HepG2 (cell line): ENCODE measurements at places on chromosomes 16 and 17.
A peak's percentile ranks its signal among the peaks of the same experiment; 100 is the strongest.

- DNase-seq, result no peak
Observed at GRCh38 chr17:66018786-66019185, 173.1 kb downstream of the CEP112 start.

- DNase-seq, result no peak
Observed at GRCh38 chr17:31845291-31845690, 13.8 kb downstream of the COPRS start.

DNA sequence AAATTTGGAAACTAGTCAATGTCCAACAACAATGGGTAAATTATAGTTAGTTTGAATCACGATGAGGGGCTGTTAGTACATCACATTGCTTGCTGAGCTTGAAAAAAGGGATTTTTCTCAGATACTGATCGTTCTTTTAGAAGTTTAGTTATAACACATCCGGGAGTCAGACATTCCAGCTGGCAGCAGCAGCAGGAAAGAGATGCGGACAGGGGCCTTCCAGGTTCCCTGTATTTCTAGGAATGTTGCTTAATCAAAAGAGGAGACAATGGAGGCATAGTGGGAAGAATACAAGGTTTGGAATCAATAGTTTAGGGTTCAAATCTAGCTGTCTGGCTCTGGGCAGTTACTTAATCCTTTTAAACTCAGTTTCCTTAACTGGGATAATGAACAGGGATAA lies 27.8 kb downstream of the CDK5R1 start:
- DNase-seq, result no peak

- DNase-seq, result peak; percentile 74
Observed at GRCh38 chr17:41962768-41963434, 3.7 kb upstream of the CNP start.

DNA sequence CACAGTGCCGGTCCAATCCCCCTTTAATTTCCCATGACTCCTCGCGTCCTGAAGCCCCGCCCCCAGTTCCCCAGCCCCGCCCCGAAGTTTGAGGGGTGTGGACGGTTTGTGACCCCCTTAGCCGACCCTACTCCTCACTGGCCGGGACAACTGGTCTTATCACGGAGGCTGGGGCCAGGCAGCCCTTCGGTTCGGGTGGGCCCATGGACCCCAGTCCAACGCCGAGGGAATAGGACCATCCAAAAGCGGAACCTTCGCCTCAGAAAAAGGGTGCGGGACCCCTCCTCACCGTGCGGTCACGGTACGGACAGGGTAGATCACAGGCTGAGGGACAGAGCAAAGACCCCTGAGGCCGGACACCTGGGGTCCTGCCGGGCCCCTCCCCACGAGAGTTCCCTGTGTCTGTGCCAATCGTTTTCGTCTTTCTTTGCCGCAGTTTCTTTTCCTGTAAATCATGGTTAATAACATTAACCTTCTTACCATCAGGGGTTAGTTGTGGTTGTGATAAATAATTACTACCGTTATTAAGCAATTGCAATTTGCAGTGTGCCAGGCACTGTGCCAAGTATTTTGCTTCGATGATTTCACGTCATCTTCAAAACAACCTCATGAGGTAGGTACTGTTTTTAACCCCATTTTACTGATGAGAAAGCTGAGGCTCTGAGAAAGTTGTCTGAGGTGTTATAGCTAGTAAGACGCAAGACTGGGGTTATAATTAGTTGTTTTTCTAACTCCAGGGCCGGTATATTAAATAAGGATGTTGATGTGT lies 543 bp downstream of the TMUB2 start:
- no peak for DNase-seq

DNA sequence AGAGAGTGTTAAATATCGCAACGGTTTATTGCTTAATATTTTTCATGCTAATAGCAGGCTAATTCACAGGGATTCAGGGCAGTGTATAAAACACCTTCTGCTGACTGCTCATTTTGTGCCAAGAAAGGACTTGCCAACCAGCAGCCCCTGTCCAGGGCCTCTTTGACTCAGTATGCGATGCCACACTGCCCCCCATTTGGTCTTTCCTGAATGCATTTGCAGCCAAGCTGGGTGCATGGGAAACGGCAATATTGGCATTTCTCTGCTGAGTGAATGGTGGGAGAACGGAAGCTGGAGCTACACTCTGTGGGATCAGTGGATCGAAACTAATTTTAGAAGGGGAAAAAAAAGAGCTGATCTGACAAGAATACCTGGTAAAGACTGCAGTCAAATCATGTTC lies 152.9 kb upstream of the C16orf82 start:
- no peak for DNase-seq
